ENCODE measurements at places on chromosomes 1 and 21.

DNA sequence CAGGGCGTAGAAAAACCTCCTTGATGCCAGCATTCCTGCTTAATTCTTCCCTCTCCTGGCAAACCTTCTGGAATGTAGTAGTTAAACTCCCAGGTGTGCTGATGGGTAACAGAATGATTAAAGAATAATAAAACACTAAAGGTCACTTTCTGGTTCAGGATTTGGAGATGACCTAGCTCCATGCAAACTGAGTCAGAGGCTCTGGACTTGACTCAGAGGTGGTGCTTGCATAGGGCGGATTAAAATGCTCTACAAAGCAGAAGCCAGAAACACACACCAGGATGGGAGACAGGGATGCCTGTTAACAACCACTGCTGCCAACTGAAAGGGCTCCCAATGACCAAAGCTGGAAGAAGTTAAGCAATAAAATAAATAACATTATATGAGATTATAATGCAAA lies 41.5 kb downstream of the KRTAP19-8 start:
- no peak for DNase-seq

GRCh38 chr1:101959456-101959855 lies 37.3 kb downstream of the OLFM3 start:
- DNase-seq, result no peak

GRCh38 chr1:225911191-225912130 lies 12.6 kb downstream of the PYCR2 start:
- no peak for DNase-seq

DNA sequence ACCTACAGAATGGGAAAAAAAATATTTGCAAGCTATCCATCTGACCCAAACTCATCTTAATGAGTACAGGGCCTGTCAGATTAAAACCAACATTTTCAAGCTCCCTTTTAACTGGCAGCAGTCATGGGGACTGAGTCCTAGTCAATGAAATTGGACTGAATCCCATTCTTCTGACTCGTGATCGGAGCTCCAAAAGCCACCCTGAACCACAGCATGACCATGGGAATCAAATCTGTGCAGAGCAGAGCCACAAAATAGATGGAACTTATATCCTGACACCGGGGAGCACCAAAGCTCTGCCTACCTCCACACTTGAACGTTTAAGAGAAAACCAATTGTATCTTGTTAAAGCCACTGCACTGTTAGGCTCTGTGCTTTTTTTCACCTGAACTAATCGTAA lies 5.0 kb upstream of the RWDD3 start:
- no peak for DNase-seq

GRCh38 chr21:42779431-42779861 lies 99.9 kb downstream of the WDR4 start:
- DNase-seq, result no peak

GRCh38 chr1:15337656-15338402 lies 71.9 kb upstream of the EFHD2 start:
- no peak for DNase-seq

- no peak for DNase-seq
Measured at GRCh38 chr1:201636510-201636971, 97.6 kb downstream of the NAV1 start.

DNA sequence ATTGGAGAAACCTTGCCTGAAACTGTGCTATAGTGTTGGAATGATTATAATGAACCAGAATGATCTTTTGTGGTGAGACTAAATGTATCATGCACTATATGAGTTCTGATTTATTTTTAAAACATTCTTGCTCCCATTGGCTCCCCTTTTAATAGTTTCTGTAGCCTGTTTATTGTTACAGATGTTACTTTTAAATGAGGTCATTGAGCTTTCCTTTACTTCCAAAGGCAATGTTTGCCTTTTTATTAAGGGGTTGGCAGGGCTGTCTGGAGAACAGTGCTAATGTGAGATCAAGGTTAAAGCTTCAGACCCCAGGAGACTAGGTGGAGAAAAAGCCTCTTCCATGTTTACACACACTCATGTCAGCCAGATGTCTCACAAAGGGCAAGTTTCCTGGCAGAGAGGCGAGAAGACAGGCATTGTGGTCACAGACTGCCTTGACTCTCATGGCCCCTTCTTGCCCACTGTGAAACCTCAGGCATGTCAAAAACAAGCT lies 120.6 kb upstream of the RAVER2 start:
- DNase-seq, result no peak

DNA sequence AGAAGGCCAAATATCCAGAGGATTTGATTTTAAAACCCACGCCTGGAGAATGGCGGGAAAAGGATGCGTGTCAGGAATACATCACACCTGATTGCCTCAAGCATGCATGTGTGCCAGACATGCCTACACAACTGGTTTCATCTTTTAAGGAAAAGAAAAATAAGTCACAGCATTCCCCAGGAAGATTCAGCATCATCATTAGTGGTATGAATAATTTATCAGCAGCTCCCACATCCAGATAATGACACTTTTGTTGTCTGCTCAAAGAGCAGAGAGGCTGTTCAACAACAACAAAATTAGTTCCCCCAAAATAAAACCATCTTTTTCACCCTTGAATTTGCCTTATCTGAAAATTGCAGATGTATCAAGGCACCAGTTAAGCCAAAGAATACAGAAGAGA lies 328.6 kb upstream of the C1orf87 start:
- DNase-seq, result no peak

DNA sequence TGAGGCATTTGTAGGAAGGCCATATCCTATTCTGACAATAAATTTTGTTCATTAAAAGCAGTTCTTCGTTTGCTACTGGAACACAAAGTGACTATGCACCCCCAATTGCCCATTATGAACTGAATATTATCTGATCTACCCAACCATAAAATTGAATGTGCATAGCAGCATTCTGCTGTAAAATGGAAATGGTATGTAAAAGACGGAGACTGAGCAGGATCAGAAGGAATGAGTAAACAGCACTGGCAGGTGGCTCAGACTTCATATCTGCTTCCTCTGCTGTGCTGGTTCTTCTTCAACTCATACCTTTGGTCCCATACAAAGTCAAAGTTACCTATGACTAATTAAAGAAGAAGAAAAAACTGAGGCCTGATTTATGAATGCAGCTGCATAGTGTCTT lies 339.5 kb downstream of the PLA2G4A start:
- no peak for DNase-seq

GRCh38 chr1:64705591-64705990 lies 39.3 kb upstream of the RAVER2 start:
- DNase-seq, result no peak

DNA sequence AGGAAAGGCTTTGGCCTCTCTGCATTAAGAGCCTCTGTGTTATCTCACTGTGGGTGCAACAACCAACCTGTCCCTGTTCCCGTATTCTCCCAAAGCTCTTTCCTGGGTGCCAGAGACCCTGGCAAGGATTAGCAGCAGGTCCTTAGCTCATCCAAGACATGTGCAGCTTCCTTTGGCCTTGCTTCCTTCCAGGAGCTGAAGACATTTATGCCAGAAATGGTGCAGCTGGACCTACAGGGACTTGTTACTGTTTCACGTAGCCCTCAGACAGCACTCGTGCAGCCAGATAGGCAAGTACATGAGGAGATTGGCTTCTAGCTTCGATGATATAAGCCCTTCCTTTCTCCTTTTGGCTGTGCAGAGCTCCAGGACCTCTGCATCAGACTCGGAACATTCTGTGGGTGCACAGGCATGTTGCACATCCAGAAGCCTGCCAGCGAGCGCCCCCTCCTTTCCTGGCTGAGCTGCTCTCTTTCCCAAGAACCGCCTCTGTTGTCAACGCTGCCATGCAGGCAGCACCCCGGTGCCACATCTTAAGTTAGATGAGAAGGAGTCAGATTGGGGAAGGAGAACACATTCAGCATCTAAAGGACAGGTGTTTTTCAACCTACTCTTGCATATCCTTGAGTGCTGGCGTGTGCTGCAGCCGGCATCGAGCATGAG lies 284.5 kb upstream of the PLXNA2 start:
- DNase-seq, result no peak

GRCh38 chr1:6667139-6667538 lies 34.5 kb downstream of the DNAJC11 start:
- DNase-seq, result no peak

GRCh38 chr1:56414728-56415224 lies 164.6 kb downstream of the PLPP3 start:
- DNase-seq, result no peak

- DNase-seq, result no peak
Measured at GRCh38 chr1:206930210-206930798, 8.6 kb upstream of the FCMR start.

DNA sequence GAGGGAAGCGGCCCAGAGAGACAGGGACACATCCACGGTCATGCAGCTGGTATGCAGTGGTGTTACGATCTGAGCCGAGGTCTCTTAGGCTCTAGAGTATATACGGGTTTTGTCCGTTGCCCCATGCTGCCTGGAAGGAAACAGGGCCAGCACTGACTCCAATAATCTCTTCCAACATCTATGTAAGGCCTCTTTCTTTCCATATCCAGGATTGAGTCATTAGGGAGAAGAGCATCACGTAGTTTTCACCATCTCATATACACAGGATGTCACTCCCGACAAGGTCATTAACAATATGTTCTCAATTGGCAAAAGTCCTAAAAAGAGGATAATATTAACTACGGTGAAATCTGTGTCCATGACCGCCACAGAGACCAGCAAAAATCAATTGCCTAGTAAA lies 4.4 kb downstream of the C8B start:
- DNase-seq, result no peak

DNA sequence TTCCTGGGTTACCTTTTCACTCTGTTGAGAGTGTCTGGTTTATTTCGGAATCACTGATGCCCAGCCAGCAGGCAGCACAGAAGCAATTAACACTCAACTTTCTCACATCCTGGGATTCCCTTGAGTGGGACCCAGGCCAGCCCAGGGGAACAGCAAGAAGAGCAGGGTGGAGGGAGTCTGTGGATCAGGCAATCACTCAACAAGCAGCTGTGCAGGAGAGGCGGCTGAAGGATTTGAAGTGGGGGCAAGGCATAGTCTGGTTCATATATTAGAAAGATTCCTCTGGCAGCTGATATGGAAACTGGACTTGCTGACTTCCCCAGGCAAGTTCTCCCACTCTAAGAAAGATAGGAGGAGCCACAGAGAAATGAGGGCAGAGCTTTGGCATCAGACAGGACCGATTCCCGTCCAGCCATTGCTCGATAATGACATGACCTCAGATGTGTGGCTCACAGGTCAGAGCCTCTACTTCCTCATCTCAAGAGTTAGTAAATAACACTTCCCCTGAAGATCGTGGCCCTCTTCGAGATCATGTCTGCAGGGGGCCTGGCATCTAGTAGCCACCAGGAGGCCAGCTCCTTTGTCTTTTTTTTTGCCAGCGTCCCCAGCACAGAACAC lies 12.4 kb downstream of the EPHA8 start:
- no peak for DNase-seq

- DNase-seq, result no peak
Measured at GRCh38 chr1:178434360-178434759, 62.4 kb downstream of the CLEC20A start.

- DNase-seq, result no peak
Measured at GRCh38 chr1:98490099-98490498, 171.4 kb upstream of the SNX7 start.

GRCh38 chr21:44550807-44551206 lies 498 bp downstream of the KRTAP10-2 start:
- DNase-seq, result no peak

- no peak for DNase-seq
Measured at GRCh38 chr1:204192046-204192445, 4.2 kb downstream of the KISS1 start.

DNA sequence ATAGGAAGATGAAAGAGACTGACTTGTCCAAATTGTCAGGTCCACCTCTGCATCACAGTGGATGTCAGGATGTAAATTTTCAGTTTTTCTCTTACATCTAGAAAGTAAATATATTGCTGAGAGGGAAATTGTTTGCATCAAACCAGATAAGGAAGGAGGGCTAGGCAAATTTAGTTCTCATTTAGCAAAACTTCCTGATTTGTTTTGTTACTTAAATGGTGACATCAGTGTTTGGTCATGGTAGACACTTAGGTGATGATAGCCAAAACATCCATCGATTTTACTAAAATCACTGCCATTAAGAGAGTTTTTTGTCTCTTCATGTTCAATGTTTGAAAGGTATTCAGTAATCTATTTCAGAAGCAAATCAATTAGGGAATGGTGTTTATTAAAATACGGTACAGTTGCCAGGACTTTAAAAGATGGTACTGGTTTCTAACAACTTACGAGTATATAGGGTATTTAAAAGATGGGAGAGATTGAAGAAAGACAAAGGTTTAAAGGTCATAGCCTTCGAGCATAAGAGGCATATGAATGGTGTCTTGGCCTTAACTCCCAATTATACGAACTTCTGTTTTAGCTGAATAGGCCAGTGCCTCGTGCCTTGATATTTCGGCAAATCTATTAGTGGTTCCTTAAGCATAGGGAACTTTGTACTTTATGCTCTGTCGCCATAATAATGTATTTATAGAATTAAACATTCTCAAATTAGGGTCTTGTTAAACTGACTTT lies 3.0 kb downstream of the IER5 start:
- DNase-seq, result no peak

GRCh38 chr1:20426923-20427322 lies 59.1 kb downstream of the CAMK2N1 start:
- DNase-seq, result no peak

GRCh38 chr1:7539769-7540175 lies 231.3 kb upstream of the VAMP3 start:
- no peak for DNase-seq

GRCh38 chr1:225945564-225945963 lies 4.5 kb upstream of the LEFTY2 start:
- DNase-seq, result no peak

- no peak for DNase-seq
Measured at GRCh38 chr1:231678011-231678432, 51.4 kb downstream of the DISC1 start.

DNA sequence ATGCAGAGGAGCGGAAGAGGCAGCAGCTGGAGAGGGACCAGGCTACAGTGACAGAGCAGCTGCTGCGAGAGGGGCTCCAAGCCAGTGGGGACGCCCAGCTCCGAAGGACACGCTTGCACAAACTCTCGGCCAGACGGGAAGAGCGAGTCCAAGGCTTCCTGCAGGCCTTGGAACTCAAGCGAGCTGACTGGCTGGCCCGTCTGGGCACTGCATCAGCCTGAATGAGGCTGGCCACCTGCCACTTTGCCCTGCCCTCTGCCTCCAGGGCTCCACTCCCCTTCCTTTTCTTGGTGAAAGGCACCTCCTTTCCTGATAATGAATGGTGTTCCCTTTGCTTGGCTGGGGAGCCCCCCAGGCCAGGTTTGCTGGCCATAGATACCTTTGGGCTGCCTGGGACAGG lies 3.3 kb upstream of the HMGN2 start:
- DNase-seq, result no peak

DNA sequence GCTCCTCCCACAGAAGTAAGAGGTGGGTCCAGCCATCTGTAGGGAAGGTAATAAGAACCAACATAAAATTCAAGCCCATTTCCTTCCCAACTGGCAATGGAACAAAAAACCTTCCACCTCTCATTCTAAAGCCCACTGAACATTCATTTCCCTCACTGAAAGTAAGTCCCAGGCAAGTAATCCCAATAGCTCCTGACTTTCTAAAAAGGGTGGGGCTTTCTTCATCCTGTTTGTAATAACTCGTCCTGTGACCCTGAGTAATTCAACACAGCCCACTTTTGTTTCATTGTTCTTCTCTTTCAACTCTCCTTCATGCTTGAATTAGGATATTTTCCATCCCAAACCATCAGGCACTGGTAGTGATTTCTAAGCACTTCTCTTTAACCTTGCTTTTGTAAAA lies 74.9 kb downstream of the DAB1 start:
- no peak for DNase-seq

Measured in D721Med (cell line).